Stimulated activated CD4-positive, alpha-beta T cell treated with anti-CD3 and anti-CD28 coated beads, Interleukin-12 subunit alpha, Interleukin-12 subunit beta, amount 100 ng/mL, for 24 hours (primary cell): ENCODE measurements at places on chromosomes 11 and 22.

DNA sequence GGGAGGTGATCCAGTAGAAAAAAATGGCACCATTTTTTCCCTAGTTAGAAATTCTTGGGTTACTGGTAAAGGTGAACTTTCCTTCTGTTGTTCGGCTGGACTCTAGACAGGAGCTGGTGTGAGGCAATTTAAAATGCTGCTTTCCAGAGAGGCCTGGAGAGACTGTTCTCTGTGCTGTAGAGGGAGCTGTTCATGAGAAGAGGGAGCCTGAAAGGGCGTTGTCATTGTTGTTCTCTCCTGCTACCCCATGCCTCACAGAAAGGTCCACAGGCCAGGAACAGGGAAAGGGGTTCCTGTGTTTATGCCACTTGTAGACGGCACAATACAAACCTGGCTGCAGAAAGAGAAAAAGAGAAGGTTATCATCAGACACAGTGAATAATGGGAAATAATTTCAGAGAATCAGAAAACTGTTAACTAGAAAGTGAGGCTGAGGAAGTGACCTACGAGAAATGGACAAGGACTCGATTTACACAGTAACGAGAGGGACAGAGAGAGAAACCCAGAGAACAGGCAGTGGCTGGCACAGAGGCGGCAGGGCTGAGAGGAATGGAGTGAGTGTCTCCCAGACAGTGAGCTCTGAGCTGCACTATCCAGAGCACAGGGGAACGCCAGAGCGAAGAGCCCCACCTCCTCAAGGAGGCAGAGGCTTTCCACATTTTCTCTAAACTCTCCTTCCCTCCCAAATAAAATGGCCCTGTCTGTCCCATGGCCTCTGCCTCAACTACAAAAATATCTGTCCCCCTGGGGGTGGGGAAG lies 109.2 kb downstream of the RRM1 start:
- DNase-seq = no peak

GRCh38 chr11:17259519-17259918 lies 17.0 kb upstream of the NUCB2 start:
- DNase-seq = no peak

- DNase-seq = no peak
Observed at GRCh38 chr22:23382428-23383218, 197.5 kb downstream of the IGLL1 start.

DNA sequence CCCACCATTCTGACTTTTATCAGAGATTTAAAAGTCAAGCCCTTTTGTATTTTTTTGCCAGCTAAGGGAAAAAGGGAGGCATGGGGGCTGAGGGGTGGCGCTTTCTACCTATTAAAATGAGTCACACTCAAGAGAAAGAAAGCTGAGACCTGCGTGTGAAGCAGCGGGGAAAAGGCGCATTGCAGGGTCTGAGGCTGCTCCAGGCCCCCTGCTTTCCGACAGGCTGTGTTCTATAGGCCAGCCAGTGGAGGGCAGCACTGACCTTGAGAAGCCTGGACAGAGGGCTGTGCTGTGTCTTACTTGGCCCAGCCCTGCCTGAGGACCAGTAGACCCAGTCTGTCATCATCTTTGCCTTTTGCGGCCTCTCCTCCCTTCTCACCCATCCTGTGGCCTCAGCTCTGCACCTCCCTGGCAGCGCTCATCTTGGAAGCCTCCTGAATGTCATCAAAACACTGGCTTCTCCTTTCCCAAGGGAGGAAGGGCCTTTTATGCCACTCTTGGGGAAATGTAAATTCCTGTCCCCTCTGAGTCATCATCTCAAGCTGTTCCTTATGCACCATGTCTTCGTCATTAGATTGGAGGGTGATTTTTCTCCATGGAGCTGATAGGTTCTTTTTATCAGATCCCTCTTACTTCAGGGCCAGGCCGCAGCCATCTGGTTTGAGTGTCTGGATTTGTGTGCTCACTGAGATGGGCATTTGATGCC lies 12.6 kb upstream of the MAPK8IP1 start:
- DNase-seq = no peak

GRCh38 chr11:10918698-10919097 lies 60.8 kb upstream of the ZBED5 start:
- DNase-seq = no peak
